Kidney capillary endothelial cell (primary cell): ENCODE measurements at places on chromosomes 12 and 14.

DNA sequence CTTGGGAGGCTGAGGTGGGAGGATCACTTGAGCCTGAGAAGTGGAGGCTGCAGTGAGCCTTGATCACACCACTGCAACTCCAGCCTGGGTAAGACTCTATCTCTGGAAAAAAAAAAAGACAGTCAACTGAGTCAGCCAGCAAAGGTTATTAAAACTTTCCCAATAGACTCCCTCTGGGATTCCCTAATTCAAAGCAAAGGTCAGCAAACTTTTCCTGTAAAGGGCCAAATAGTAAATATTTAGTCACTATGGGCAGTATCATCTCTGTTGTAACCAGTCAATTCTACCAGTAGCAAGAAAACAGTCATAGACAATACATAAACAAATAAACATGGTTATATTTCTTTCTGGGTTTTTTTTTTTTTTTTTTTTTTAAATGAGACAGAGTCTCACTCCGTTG lies 122.5 kb downstream of the IPO8 start:
- no peak for DNase-seq

DNA sequence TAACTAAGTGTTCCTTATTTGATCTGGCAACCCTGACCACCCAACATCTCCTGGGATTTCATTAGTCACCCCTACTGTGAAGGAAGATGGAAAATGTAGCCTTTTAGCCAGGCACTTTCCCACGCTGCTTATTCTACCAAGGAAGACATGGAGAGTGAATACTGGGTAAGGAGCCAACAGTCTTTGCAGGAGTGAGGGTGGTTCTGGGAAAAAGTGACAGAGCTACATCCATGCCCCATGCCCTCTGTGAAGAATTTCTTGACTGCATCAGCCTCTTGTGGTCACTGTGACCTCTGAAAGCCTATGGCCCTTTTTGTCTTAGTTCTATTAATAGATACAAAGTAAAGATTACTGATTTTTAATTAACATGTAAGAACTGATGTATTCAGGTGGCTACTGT lies 196.0 kb upstream of the EEA1 start:
- DNase-seq = no peak

- no peak for DNase-seq
These were observed 612 bp downstream of the VPS37B start for GRCh38 chr12:122895320-122895703.

- no peak for DNase-seq
These were observed 183.9 kb upstream of the SOX5 start for GRCh38 chr12:24133384-24133783.

DNA sequence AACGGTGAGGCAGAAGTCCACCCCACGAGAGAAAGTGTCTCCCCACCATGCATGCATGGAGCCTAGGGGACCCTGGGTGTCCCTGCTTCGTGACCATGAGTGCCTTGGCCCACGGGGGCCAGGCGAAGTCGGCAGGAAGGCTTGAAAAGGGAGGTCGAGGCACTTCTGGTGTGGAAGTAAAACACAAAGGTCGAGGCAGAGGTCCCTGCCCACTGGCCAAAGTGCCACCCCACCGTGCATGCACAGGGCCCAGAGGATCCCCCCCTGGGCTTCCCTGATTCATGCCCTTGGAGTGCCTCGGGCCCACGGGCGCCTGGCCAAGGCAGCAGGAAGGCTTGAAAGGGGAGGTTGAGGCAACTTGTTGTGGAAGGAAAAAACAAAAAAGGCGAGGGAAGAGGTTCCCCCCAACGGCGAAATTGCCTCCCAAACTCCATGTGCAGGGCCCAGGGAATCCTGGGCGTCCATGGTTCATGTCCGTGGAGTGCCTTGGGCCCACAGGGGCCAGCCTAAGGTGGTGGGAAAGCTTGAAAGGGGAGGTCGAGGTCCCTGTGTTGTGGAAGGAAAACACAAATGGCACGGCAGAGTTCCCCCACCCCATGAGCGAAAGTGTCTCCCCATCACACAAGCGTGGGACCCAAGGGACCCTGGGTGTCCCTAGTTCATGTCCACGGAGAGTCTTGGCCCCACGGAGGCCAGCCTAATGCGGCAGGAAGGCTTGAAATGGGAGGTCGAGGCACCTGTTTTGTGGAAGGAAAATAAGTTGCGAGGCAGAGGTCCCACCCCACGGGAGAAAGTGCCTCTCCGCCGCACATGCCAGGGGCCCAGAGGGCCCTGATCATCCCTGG lies 372.1 kb downstream of the ALG10 start:
- no peak for DNase-seq

DNA sequence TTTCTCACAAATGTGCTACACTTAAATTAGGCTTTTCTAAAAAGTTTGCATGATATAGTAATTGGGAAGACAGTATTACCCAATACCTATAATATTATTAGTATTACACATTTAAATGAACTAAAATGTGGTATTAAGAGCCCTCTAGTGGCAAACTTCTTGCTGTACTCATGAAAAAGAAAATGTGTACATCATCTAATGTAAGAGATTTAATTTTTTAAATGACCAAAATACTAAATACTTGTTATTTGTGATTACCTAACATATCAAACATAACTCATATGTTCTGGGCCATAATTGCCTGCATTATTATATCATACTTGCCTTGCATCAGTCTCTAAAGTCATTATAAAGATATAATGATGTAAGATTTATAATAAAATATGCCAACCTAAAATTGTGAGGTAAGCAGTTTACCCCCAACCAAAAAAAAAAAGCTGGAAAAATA lies 64.2 kb downstream of the DNAI7 start:
- DNase-seq = peak; percentile 42

DNA sequence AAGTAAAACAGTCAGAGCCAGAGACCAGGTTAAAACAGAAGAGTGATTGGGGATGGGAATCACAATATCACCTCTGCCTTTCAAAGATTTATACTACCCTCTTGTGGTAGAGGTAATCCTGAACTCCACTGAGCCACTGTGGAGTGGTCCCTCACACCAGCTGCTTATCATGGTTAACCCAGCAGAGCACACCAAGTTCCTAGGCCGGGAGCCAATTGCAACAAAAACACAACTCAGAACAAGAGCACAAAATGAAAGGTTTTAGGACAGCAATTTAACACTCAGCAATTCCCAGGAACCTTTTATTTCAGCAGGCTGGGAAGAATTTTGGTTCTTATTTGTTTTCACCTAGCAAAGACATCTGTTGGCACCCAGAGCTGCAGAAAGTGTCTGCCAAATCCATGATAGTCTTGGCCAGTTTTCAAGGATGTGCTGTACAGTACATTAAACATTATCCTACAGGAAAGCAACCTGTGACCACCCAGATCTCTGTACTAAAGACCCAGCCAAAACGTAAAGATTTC lies 220.5 kb upstream of the ATXN7L3B start:
- no peak for DNase-seq

- DNase-seq = no peak
These were observed 729 bp upstream of the M6PR start for GRCh38 chr12:8950221-8950527.

DNA sequence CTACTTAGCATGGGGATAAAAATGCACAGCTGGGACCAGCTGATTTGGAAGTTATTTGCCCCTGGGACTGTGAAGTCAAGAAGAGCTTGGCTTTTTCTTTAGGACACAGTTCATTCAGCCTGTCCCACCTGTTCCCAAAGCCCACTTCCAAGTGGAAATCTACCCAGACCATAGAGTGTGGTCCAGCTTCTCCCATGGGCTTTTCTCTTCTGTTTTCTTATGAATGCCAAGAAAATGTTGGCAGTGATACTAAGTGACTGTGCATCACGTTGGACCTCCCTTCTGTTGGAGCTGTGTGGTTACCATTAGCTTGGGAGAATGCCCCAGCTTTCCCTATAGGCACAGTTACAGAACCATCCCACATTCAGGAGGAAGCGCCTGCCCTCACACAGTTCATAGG lies 89.4 kb downstream of the NT5DC3 start:
- DNase-seq = no peak

GRCh38 chr12:89451841-89452251 lies 72.8 kb downstream of the GALNT4 start:
- peak; percentile 83 for DNase-seq

DNA sequence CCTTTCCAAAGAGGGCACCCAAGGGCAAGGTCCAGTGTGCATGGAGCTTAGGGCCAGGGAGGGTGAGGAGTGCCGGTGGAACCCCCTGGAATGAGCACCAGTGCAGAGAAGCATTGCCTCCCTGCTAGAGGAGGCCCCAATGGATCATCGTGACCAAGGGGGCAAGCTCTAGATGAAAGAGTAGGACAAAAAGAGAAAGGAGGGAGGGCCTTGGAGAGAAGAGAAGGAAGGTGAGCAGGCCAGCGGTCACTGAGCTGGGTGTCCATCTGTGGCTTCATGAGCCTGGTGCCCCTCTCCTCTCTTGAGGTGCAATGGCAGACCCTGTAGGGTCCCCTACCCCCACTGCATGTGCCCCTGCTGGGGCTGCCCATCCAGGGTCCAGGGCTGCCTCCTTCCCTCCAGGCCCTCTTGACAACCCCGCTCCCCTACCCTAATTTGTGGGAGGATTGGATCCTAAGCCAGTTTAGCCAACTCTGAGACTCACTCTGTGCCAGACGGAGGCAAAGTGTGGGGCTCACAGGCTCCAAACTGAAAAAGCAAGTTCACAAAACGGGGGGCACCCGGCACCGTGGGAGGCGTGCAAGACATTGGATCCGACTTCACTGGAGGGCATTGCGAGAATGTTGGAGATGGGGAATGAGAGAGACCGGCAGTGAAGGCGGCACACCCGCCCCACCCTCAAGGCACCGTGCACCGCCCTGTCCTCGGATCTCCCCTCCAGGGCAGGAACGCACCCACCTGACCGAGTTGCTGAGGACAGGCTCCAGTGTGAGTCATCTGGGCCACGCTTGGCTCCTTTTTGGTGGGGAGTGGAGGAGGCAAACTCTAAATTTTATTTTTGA lies 207.5 kb downstream of the KIF26A start:
- DNase-seq = no peak

DNA sequence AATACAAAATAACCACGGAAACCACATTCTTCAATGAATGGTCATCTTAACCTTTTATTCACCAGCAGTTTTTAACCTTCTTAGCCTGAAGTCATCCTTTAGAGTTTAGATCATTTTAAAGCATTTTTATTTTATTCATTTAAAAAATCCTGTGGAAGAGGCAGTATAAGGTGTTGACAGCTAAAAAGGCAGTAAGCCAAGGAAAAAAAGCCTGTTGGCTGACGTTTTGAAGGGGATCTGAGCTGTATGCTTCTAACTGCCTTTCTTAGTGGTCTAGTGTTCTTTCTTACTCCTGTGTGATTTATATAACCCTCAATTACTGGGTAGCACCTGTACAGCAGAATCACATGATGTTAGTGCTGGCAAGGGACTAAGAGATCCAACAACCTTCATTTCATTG lies 438.3 kb upstream of the SEL1L start:
- DNase-seq = no peak

DNA sequence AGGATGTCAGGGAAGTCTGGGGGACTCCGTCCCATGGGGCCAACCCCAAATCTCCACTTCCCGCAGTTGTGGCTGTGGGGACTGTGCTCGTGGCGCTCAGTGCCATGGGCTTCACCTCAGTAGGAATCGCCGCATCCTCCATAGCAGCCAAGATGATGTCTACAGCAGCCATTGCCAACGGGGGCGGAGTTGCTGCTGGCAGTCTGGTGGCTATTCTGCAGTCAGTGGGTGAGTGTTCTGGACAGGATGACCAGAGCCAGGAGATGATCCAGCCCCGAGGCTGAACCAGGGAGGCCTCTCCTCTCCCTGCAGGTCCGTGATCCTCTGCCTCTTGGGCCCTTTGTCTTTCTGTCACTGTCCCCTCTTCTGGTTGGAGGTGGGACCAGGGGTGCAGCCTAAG lies 8.8 kb upstream of the IFI27 start:
- DNase-seq = no peak

DNA sequence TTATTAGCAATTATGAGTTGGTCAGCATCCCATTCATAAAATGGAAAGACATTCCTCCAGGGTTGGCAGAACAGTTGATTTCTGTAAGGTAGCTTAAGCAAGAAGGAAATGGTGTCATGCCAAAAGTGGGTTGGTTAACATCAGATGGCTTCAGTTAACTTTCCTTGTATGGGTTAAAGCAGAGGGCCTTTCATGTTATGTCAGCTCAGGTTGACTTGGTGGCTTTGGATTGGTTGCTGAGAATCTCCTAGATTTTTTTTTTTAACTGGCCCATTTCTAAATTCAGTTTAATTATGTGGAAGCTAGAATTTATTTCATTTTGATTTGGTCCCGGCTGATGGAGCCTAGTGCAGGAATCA lies 87.8 kb downstream of the BBS10 start:
- DNase-seq = no peak

DNA sequence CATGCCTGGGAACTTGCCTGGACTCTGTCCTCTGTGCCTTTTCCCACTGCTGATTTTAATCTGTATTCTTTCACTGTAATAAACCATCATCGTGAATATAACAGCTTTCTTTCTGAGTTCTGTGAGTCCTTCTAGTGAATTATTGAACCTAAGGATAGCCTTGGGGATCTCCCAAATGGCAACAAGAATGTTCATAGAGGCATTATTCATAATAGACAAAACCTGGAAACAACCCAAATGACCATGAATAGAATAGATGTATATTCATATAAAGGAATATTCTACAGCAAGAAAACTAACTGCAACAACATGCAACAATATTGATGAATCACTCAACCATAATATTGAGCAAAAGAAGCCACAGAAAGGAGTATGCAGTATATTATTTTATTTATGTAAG lies 44.7 kb upstream of the CEP83 start:
- no peak for DNase-seq

GRCh38 chr14:29993143-29993542 lies 65.5 kb upstream of the PRKD1 start:
- DNase-seq = no peak

DNA sequence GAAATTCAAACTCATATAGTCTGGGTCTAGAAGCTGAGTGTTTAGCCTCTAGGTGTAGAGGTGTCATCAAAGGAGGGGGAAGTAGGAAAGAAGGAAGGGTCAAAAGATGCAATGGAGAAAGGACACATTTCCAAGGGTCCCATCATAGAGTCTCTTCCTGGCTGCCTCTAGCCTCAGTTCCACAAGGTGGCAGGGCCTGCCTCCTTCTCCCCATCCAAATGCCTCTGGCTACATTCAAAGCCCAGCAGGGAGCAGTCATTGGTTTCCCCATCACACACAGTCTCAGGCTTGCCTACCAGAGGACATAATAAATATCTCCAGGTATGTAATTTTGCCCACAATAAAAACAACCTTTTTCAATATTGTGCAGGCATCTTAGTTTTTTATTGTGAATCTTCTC lies 2.1 kb upstream of the CCT2 start:
- DNase-seq = no peak

GRCh38 chr12:49800421-49801140 lies 27.6 kb downstream of the NCKAP5L start:
- DNase-seq = no peak

DNA sequence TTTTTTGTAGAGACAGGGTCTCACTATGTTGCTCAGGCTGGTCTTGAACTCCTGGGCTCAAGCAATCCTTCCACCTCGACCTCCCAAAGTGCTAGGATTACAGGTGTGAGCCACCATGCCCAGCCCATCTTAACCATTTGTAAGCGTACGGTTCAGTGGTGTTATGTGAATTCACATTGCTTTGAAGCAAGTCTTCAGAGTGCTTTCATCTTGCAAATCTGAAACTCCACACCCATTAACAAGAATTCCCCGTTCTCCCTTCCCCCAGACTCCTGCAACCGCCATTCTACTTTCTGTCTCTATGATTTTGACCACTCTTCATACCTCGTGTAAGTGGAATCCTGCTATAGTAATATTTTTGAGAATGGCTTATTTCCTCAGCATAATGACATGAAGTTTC lies 24.9 kb upstream of the BICDL1 start:
- DNase-seq = no peak

GRCh38 chr14:106556665-106557289 lies 1030.4 kb downstream of the TMEM121 start:
- DNase-seq = no peak
